ENCODE measurements at places on chromosomes 13 and 19. TPM values are rescaled to one million over a fixed set of nuclear protein-coding genes. Genes with fewer than 3 reads are reported as not detected.
A peak's percentile ranks its signal among the peaks of the same experiment; 100 is the strongest.

CGB1 gene
- not detected for total RNA-seq

HIF3A gene
- total RNA-seq = 268 TPM

- peak; percentile 99 for DNase-seq
Measured at GRCh38 chr19:48492925-48493717, 18.5 kb downstream of the LMTK3 start.

GRCh38 chr19:39671739-39672363 lies 16.1 kb downstream of the LGALS16 start:
- DNase-seq = peak; percentile 72

DNA sequence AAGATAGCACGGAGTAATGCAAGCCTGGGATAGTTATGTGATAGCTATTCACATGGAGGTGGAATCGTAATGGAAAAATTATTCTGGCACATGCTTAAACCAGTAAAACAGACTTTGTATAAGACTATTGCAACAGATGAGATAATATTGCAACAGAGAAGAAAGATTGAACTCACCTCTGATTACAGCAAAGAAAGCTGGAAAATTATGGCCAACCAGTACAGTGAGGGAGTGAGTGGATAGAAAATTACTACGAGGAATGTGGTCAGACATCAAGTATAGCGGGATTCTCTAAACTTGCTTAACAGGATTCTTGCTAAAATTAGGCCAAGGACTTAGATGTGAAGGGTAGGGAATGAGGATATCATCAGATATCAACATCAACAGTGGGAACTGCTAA lies 397.6 kb upstream of the KLHL1 start:
- DNase-seq = no peak

GRCh38 chr19:2223959-2224358 lies 12.2 kb downstream of the PLEKHJ1 start:
- no peak for DNase-seq

DNA sequence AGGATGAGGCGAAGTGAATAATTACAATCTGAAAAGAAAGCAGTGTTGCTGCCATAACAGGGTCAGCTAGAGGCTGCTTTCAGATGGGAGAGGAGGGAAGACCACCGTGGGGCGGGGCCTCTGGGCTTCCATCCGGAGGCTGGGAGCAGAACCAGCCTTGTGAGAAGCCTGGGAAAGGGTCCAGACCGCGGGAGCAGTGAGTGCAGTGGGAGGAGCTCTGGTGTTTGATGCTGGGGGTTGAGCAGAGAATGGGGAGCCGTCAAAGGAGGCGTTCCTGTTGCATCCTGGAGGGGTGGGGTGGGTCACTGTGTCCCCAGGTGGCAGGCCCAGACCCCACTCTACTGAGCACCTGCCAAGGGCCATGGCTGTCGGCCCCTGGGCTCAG lies 18.1 kb downstream of the NKPD1 start:
- DNase-seq = no peak

DNA sequence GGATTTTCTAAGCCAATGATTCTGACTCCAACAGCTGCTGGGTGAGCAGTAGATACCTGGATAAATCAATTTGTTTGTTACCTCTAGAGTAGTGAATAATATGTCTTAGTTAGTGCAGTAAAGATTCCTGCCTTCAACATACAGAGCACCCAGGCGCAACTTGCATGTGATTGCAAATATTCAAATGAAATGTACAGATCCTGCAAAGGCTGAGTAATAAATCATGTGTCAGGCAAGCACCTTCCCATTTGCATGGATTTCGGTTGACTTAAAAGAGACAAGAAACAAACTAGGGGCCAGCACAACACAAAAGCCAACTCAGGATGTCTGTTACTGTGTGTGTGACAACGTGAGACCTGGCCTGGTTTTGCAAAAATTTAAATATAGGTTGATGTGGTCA lies 79.7 kb downstream of the TNFSF11 start:
- no peak for DNase-seq

GRCh38 chr19:40691421-40692211 lies 1.2 kb upstream of the NUMBL start:
- no peak for DNase-seq
